ENCODE measurements at places on chromosomes 7 and 10.
A peak's percentile ranks its signal among the peaks of the same experiment; 100 is the strongest.

- DNase-seq, result no peak
These were observed 46.7 kb downstream of the SHOC2 start for GRCh38 chr10:110966146-110966545.

DNA sequence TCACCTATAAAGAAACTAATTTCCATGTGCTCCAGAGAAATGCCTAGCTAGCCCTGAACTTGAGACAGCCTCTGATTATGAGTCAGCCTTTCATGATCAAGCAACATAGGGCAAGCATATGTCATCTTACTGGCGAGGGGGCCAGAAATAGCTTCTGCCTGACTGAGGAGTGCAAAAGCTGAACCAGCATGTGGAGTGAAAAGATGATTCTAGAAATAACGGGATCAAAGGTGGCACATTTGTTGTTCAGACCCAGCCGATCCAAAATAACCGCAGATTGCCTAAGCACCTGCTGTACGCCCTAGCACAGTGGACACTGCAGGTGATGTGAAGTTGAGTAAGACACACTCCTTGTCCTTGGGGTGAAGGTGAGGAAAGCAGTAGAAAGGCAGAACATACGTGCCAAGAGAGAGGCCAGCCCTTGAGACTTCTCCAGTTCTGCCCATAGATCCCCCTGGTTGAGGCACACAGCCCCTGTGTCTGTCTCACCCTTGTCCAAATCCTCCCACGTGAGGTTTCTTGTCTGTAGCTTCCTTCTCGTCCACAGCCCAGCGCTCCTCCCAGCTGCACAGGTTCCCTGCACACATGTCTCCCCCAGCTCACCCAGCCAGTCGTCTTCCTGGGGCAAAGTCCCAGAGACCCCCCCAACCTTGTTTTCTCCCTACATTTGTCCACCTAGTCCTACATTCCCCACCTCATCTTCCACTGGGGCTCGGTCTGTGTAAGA, 2.8 kb upstream of the BCL7B start:
- no peak for DNase-seq

DNA sequence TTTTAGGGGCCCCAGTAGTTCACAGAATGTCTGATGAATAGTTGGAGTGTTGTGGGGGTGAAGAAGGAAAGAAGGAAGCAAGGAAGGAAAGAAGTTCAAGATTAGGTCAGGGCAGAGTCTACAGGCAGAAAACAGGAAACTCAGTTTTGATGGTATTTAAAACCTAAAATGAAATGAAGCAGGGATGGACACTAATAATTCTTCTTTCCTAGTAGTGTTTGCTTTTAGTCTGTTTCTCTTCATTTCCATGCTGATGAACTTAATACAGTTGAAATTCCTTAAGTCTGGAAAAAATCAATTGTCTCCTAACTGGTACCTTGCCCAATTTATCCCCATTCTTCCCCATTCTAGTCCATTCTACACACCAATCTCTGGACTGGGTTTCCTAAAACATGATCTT, 59.0 kb upstream of the GSAP start:
- no peak for DNase-seq

GRCh38 chr10:11294831-11295450, 277.3 kb downstream of the CELF2 start:
- no peak for DNase-seq

DNA sequence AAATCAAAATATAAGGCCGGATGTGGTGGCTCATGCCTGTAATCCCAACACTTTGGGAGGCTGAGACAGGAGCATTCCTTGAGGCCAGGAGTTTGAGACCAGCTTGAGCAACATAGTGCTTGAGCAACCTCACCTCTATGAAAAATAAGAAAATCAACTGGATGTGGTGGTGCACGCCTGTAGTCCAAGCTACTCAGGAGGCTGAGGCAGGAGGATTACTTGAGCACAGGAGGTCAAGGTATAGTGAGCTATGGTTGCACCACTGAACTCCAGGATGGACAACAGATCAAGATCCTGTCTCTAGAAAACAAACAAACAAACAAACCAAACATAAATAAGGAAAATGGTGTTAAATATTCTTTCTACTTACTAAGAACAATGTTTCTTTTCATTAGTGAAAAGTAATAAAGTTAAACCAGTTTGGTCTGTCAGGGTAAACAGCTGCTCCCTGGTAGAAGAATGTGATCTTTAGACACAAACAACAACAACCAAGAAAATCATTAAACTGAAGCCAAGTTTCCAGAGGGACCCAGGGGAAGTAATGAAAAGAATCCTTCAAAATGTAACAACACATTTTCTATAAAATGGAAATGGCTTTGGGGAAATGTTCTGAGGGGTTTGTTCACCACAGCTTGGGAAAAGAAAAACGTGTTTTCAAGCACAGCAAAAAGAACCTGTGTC, 17.5 kb upstream of the BAG3 start:
- no peak for DNase-seq

GRCh38 chr10:94080108-94080507, 86.4 kb downstream of the PLCE1 start:
- DNase-seq, result no peak

- DNase-seq, result no peak
These were observed 258.1 kb downstream of the PAXIP1 start for GRCh38 chr7:154744861-154745258.

- no peak for DNase-seq
These were observed 8.1 kb downstream of the SEMA4G start for GRCh38 chr10:100977436-100977835.

GRCh38 chr10:119768455-119769094, 42.7 kb downstream of the INPP5F start:
- DNase-seq, result no peak

DNA sequence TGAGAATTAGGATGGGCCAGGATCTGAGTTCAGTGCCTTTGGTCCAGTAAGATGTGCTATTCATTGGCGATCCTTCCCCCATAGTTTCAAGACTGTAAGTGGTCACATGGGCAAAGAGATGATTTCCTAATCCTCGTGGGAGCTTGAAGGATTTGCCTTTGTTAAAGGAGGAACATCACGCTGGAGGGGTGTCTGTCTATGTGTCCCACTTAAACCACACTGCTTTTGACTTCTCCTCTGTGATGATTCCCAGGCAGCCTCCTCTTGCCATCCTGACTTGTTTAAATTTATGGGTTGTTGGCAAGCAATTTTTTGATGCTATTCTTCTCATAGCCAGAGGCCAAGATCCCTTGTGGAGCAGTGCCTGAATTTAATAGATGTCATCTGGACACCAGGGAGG, 154.0 kb downstream of the TCF7L2 start:
- DNase-seq, result no peak

DNA sequence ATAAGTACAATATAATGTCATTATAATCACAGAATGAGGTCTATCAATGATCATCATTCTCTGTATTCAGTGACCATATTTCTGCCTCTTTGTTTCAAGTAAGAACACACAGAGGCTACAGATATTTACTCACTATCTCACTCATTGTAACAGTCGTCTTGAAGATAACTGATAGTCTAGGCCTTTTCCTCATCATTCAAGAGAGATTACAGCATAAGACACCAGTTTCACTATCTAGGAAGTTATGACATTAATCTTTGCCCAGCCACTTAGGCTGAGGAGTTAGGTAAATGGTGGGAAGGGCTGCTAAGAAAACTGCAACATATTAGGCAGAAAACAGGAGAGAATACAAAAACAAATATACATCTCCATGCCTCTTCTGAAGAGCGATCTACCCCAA, 125.3 kb downstream of the CHCHD3 start:
- no peak for DNase-seq

- DNase-seq, result no peak
These were observed 261.0 kb downstream of the GRID1 start for GRCh38 chr10:86105640-86106039.

- no peak for DNase-seq
These were observed 2.7 kb downstream of the SKIDA1 start for GRCh38 chr10:21522631-21523406.

- no peak for DNase-seq
These were observed 192.4 kb upstream of the PFKP start for GRCh38 chr10:2874963-2875362.

GRCh38 chr10:126902157-126902556, 3.1 kb upstream of the DOCK1 start:
- DNase-seq, result no peak

- DNase-seq, result no peak
These were observed 78.7 kb upstream of the MKLN1 start for GRCh38 chr7:131249003-131249402.

DNA sequence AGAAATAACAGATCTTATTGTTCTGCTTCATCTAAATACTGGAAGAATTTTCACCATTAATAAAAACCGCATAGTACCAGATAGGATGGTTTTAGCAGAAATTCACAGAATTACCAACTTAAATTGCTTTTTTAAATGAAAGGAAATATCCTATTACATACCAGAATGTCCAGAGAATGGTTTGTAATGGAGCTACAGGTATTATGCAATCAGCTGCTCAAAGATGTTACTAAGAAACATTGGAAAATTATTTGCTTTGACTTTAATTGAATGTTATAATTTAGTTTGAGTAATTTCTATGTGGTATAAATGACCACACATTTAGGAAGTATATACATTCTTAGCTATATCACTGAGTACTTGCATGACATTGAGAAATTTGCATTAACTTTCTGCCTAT, 338.3 kb downstream of the ETV1 start:
- no peak for DNase-seq

DNA sequence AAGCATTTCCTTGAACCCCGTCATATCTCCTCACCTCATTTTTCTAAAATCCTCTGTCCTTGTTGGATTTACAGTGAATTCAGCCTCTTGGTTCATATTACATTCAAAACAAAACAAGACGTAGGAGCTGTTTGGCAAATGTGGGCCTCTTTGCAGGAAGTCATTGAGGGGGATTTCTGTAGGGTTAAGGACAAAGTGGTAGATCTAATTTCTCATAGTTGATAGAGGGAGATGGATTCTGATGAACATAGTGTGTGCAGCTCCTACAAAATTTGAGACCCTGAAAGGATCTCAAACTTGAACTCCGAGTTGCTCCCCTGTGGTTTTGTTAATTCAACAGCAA, 682 bp downstream of the TBXAS1 start:
- no peak for DNase-seq

DNA sequence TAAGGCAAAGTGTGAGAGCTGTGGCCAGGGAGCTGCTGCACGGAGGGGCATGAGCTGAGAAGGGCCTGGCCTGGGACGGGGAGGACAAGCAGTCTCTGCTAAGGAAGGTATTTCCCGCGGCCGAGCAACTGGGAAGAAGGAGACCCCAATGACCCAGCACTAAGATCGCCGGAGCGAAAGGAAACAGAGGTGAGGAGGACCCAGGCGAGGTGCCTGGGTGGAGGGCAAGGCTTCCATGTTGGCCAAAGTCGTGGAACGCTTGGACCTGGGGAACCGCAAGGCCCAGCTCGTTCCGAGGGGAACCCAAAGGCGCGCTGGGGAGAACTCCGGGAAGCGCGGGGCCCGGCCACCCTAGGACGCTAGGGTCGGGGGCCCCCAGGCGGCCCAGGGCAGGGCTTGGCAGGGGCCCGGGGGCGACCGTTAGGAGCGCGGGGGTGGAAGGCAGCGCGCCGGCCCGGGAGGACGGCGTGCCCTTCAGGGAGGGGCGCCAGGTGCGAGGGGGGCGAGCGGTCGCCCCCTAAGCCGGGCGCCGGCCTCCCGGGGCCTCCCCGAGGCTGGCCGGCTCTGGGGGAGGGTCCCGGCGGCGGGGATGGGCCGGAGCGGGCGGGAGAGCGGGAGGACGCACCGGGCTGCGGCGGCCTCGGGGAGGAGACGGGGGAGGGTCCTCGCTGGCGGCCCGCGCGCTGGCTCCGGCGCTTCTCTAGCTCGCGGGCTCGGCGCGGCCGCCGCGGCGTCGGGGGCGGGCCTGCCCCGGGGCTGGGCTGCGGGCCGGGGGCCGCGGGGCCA, 545 bp downstream of the GIGYF1 start:
- DNase-seq, result no peak

DNA sequence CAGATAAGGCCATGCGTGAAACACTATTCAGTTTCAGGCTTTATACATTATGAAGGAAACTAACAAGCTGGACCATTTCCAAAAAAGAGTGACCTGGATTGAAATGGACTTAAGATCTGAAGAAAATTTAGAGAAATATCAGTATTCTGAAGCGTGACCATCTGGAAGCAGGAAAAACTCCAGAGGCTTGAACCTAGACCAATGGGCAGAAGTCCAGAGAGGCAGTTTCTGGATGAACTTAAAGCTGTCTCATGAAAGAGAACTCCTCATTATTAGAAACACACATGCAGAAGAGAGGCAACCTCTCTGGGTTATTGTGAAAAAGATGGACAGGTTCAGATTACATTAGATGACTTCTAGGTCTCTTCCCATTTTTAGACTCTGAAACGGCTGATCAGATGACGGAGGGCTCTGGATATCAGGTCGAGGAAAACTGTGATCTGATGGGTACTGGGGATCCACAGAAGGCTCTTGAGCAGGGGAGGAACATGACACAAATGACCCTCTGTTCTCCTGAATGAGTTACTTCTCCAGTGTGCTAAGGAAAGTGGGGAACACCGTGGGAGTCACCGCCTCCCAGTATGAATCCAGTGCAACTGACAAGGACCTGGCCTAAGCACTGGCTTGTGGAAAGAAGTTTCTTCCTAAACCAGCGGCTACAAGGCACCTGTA, 116.5 kb downstream of the SPDYE5 start:
- DNase-seq, result no peak

GRCh38 chr7:155815332-155816191, 3.3 kb upstream of the SHH start:
- peak; percentile 13 for DNase-seq

DNA sequence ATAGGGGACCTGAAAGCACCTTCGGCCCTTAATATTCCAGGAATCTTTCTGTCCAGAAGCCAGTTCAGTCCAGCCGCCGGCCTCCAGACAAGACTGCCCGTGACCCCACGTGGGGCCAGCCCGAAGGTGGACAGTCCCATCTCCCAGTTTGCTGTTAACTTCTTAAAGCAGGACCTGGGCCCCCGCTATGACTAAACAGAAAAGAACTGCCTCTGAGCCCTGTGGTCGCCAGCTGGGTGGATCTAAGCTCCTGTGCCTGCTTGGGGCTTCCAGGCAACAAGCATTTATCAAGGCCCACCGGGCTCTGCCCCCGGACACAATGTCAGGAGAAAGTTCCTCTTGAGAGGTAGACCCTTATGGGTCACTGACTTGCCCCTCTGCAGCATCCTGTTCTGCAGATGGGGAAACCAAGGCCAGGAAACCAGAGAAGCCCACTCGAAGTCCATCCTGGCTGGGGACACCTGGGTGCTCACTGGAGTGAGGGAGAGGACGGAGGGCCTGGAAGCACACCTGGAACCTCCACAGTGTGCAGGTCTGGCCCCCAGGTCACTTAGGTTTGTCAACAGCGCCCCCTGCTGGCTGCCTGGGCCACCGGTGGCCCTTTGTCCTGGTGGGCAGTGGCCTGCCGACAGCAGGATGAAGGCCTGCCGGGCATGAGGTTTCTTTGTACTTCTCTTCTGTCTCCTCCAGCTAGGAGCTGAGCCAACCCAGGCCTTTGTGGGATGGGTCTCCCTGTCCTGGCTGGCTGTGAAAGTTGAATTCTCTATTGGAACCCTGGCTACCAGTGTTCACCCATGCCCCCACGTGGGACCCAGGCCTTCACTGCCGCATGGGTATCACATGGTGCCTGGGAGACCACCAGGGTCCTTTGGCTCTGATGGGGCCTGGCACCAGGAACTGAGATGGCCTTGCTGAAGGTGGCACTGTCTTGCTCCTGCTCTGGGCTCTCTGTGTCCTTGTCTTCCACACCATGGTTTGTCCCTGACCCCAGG, 128.0 kb downstream of the ZMIZ1 start:
- peak; percentile 72 for DNase-seq

GRCh38 chr10:84160663-84161362, 12.8 kb upstream of the GPR15LG start:
- no peak for DNase-seq

All from activated gamma-delta T cell treated with anti-CD3 and anti-CD28 coated beads, Interleukin-2, amount 50 U/mL, for 16 hours (primary cell).